LHCN-M2 (cell line): ENCODE measurements at places on chromosomes 11 and 22. TPM values are rescaled to one million over a fixed set of nuclear protein-coding genes. Genes with fewer than 3 reads are reported as not detected.
A peak's percentile ranks its signal among the peaks of the same experiment; 100 is the strongest.

DNA sequence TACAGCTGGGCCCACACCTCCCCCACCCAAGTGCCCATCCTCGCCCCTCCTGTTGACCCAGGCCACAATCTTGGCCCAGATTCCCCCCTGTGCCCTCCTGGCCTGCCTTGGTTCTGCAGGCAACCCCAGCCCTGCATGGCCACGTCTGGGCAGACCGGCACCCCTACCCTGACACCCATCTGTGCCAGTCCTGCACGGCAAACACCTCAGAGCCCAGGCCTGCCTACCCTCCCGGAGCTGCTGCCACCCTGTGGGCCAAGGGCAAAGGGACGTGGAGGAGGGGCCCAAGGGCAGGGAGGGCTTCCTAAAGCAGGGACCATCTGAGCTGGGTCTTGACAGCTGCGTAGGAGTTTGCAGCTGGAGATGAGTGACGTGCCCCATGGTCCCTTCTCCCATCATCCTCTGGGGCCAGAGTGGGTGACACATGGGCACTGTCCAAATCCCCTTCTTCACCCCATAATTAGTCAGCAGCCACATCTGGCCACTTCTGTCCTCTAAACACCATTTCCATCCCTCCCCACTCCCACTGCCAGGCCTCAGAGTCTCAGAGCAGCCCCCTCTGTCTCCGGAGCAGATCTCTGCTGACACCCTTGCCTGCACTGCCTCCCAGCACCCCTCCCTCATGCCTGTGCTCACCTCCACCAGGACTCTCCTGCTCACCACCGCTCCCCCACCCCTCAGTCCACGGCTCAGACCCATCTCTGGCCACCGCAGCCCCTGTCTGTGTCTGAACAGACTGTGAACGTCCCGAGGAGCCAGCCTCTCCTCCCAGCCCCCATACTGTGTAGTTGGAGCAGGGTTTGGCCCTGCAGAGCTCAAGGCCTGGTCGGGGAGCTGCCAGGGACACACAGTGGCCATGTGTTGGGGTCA lies 35.6 kb upstream of the PPARA start:
- DNase-seq = peak; percentile 73

DNA sequence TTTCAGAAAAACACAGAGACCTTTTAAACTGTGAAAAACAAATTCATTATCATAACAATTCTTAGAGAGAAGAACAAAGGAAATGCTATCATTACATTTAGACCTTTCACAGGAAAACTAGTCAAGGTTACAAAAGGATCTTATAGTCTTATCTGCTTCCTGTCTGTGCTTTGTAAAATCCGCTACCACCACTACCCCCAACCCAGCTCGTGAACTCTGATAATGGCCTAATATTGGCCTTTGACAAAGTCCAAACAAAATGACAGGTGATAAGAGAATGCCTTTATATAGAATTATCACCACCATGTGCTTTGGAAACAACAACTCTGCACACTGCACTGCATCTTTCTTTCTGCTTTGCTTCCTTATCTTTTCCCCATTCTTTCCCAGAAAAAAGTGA lies 272.5 kb downstream of the SBF2 start:
- no peak for DNase-seq

DNA sequence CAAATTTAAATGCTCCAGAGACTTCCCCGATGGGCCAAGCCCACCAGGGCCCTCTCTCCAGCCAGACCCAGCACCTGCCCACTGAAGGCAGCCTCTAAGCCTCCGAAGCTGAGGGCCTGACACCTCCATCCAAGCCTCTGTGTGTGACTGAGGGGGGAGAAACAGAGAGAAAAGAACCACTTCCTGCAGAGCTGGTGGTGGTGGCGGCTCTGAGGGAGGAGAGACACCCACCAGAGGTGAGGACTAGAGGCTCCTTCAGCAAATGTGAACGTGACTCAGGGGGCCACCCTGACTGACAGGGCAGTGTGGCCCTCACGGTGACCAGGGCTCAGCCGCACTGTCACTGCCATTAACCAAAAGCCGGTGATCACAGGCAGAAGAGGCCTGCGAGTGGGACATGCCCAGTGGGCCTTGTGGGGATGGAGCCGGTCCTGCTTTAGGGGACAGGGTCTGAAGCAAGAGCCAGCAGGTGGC lies 31.0 kb upstream of the CD5 start:
- no peak for DNase-seq

DNA sequence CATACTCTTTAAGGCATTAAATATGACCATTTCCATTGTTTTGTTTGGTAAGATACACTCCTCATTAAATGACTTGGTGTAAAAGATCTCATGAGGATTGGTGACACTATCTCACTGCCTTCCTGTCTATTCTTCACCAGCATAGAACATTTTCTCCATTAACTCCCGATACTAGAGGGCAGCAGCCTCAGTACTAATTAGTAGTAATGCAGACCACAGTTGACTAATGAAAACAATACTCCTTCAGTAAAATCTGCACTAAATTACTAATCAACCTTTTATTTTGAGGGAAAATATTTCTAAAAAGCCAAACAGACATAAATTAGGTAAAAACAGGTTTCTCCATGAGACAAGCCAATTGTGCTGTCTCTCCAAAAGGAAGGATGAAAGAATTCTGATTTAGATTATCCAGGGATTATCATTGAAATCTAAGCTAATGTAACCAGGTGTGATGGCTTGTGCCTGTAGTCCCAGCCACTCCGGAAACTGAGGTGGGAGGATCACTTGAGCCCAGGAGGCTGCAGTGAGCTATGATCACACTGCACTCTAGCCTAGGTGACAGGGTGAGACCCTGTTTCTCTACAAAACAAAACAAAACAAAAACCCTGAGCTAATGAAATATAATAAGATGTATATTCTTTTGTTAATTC lies 9.4 kb downstream of the PGM2L1 start:
- DNase-seq = peak; percentile 63

DNA sequence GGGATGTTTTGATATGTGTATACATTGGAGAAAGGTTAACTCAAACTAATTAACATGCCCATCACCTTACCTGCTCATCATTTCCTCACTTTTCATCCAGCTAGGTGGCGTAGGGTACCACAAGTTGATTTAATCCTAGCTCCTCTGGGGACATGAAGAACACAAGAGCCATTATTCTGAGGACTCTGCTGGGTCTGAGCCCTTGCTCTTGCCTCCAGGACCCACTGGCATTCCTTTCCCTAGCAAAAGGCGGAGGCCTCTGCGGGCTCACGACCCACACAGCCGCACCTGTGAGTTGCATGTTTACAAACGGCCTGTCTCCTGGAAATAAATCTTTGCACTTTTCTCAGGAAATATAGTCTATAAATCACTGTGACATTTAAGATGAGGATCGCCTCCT lies 871.9 kb downstream of the TBC1D22A start:
- no peak for DNase-seq

Gene CRYBB1
- not detected in 2 replicates for total RNA-seq

DNA sequence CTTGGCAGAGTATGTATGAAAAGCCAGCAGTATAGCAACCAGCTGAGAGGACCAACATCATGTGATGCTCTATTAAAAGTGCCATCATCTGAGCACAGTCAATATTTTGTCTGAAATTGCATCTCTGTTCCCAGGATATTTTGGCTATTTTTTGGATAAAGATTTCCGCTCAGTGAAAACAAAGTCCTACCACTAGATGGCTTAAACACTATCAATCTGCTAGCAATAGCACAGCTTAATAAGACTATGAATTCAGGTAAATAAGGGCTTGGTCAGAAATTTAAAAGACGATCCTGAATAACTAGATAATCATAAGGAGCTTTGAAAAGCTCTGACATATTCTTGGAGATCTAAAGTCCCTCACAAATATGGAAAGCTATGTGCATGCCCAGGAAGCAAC lies 74.4 kb downstream of the MS4A13 start:
- DNase-seq = no peak

- no peak for DNase-seq
These were observed 72.6 kb upstream of the GRAMD1B start for GRCh38 chr11:123357353-123357989.

Gene MS4A3
- not detected in 2 replicates for total RNA-seq

Gene ZP1
- total RNA-seq = 0.57 TPM in 1 of 2 replicates, not detected in the other

DNA sequence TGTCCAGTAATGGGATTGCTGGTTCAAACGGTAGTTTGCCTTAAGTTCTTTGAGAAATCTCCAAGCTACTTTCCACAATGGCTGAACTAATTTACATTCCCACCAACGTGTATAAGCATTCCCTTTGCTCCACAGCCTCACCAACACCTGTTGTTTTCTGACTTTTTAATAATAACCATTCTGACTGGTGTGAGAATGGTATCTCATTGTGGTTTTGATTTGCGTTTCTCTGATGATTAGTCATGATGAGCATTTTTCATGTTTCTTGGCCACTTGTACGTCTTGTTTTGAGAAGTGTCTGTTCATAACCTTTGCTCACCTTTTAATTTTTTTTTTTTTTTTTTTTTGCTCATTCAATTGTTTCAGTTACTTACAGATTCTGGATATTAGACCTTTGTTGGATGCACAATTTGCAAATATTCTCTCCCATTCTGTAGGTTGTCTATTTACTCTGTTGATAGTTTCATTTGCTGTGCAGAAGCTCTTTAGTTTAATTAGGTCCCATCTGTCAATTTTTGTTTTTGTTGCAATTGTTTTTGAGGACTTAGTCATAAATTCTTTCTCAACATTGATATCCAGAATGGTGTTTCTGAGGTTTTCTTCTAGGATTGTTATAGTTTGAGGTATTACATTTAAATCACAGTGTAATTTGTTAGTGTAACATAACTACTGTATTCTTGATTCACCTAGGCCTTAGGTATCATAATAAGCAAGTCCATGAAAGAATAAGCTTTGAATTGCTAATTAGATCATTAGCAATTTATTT lies 33.0 kb downstream of the CCDC34 start:
- peak; percentile 89 for DNase-seq

DNA sequence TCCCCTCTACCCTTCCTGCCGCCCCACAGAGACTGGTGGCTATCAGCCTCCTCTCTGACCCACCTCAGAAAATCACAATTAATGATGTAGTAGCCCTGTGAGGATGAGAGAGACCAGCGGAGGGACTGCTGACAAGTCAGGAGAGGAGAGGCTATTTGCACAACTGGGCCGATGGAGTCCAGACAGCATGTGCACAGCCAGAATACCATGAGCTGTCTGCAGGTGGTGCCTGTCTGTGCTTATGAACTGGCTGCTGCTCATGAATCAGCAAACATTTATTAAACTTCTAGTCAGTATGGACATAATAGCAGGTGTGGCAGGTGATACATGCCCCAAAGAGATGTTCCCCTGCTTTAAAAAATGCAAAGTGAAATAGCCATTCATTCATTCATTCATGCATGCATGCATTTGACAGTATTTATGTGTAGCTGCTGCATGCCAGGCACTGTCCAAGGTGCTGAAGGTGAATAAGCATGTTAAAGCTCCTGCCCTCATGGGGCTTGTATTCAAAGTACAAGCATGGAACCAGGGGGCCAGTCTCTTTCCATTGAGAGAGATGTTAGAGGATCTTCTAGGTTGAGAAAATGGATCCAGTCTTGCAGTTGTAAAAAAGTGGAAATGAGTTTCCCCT lies 141.3 kb downstream of the GRIK4 start:
- peak; percentile 3 for DNase-seq

Gene OR2AG2
- total RNA-seq = 0.19 TPM in 1 of 2 replicates, not detected in the other

Gene GNAZ
- total RNA-seq = 6.1 and 9.6 TPM in 2 replicates

Gene FGF3
- total RNA-seq = not detected in 2 replicates

GRCh38 chr11:44658506-44658850 lies 68.3 kb upstream of the TSPAN18 start:
- DNase-seq = no peak

- no peak for DNase-seq
These were observed 36.2 kb upstream of the HEPHL1 start for GRCh38 chr11:93984936-93985335.

Gene BIK
- total RNA-seq = not detected in 2 replicates

DNA sequence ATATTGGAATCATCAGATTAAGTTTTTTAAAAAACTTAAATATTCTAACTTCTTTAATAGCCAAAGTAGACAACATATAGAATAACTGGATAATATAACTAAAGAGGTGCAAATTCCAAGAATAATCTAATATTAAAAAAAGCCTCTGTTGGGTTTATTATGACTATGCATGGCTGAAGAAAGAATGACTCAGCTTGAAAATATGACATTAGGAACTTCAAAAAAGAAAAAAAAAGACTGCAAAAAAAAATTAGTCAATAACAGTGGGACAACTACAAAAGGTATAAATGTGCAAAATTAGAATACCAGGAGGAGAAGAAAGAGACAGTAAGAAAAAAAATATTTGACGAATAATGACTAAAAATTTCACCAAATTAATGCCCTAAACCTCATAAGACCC lies 1178.0 kb downstream of the JRKL start:
- no peak for DNase-seq

- no peak for DNase-seq
These were observed 80.8 kb upstream of the MTNR1B start for GRCh38 chr11:92888696-92889095.
